GM23338 (cell line): ENCODE measurements at places on chromosomes 7 and 10. TPM values are rescaled to one million over a fixed set of nuclear protein-coding genes. Genes with fewer than 3 reads are reported as not detected.

The UPK3BL2 gene
- polyA plus RNA-seq, result 0.87 and 0.99 TPM in 2 replicates

The SFMBT2 gene
- polyA plus RNA-seq, result 2.7 and 2.9 TPM in 2 replicates

The POLR2J3 gene
- polyA plus RNA-seq, result 135 and 155 TPM in 2 replicates

The NOS3 gene
- polyA plus RNA-seq, result 2.6 and 3.1 TPM in 2 replicates

The SPDYE16 gene
- 0.55 and 1.1 TPM in 2 replicates for polyA plus RNA-seq

The MPP7 gene
- 3.9 and 5.0 TPM in 2 replicates for polyA plus RNA-seq

The TBATA gene
- not detected in 2 replicates for polyA plus RNA-seq

The PCLO gene
- 8.6 and 9.1 TPM in 2 replicates for polyA plus RNA-seq

The HGF gene
- polyA plus RNA-seq, result 0.24 and 0.28 TPM in 2 replicates

The EPDR1 gene
- polyA plus RNA-seq, result 3.6 and 4.4 TPM in 2 replicates

The ASZ1 gene
- not detected in 2 replicates for polyA plus RNA-seq
